Activated CD4-positive, alpha-beta T cell treated with anti-CD3 and anti-CD28 coated beads, Interleukin-2, amount 10 ng/mL, durations not matched to agents 24 days and 14 days (primary cell): ENCODE measurements at places on chromosomes 2 and 18. TPM values are rescaled to one million over a fixed set of nuclear protein-coding genes. Genes with fewer than 3 reads are reported as not detected.

Gene GAREM2
- 7.9 and 8.2 TPM in 2 replicates for total RNA-seq

Gene CCDC148
- not detected in 2 replicates for total RNA-seq

Gene IL1RL1
- total RNA-seq = 0.54 and 0.84 TPM in 2 replicates

Gene KLHL14
- total RNA-seq = not detected in 2 replicates

Gene AGXT
- total RNA-seq = not detected in 2 replicates

Gene SFT2D3
- total RNA-seq = 5.9 and 6.3 TPM in 2 replicates

Gene SIX2
- not detected in 2 replicates for total RNA-seq

Gene IL36RN
- not detected in 2 replicates for total RNA-seq

Gene FASTKD2
- total RNA-seq = 39.1 and 39.2 TPM in 2 replicates

Gene SPOPL
- 19.6 and 20.7 TPM in 2 replicates for total RNA-seq

Gene METTL4
- 17.7 and 18.4 TPM in 2 replicates for total RNA-seq

Gene FMNL2
- 13.5 and 14.9 TPM in 2 replicates for total RNA-seq

Gene VWA3B
- total RNA-seq = not detected in 2 replicates

Gene NCKAP5
- total RNA-seq = not detected in 2 replicates

Gene THSD7B
- total RNA-seq = not detected in 2 replicates

Gene ATP8B1
- 0.24 TPM in 1 of 2 replicates, not detected in the other for total RNA-seq

Gene OTOS
- not detected in 2 replicates for total RNA-seq

GRCh38 chr2:216408426-216409290, 3.6 kb upstream of the SMARCAL1 start:
- no peak overlapping the region for H3K4me3 ChIP-seq
- no peak for DNase-seq
- no peak overlapping the region for H3K27ac ChIP-seq
- peaks cover 15% of the 10 kb centered on the region for H3K4me1 ChIP-seq
- no peaks in the 10 kb centered on the region for H3K36me3 ChIP-seq
- peaks cover 19% of the 10 kb centered on the region for H3K27me3 ChIP-seq

GRCh38 chr18:56322406-56322805, 316.0 kb downstream of the TXNL1 start:
- DNase-seq = no peak
- no peak overlapping the region for H3K27ac ChIP-seq
- no peak overlapping the region for H3K4me3 ChIP-seq
- H3K36me3 ChIP-seq = no peaks in the 10 kb centered on the region

DNA sequence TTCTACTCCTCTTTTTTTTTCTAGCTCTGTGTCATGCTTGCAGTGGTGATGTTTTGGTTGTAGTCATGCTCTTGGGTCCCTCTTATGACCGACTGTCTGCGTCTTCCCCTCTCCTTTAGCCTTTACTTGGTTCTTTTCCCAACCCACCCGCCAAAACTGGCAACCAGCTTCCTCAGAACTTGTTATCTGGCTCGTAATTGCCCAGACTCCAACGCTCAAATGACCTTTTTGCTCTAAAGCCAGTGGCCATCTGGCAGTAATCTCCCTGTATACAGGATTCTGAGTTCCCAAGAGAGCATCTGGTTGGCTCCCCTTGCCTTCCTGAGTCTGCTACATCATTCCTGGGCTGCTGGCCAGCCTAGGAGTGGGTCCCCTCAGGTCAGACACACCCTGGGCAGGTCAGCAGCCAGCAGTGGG, 147.2 kb downstream of the MGAT5 start:
- no peaks in the 10 kb centered on the region for H3K27me3 ChIP-seq
- no peaks in the 10 kb centered on the region for H3K4me1 ChIP-seq
- no peak overlapping the region for H3K27ac ChIP-seq
- no peak overlapping the region for H3K4me3 ChIP-seq
- DNase-seq = no peak

- H3K27ac ChIP-seq = no peak overlapping the region
- DNase-seq = no peak
- no peaks in the 10 kb centered on the region for H3K27me3 ChIP-seq
Measured at GRCh38 chr18:38198526-38198925, 632.9 kb upstream of the CELF4 start.

DNA sequence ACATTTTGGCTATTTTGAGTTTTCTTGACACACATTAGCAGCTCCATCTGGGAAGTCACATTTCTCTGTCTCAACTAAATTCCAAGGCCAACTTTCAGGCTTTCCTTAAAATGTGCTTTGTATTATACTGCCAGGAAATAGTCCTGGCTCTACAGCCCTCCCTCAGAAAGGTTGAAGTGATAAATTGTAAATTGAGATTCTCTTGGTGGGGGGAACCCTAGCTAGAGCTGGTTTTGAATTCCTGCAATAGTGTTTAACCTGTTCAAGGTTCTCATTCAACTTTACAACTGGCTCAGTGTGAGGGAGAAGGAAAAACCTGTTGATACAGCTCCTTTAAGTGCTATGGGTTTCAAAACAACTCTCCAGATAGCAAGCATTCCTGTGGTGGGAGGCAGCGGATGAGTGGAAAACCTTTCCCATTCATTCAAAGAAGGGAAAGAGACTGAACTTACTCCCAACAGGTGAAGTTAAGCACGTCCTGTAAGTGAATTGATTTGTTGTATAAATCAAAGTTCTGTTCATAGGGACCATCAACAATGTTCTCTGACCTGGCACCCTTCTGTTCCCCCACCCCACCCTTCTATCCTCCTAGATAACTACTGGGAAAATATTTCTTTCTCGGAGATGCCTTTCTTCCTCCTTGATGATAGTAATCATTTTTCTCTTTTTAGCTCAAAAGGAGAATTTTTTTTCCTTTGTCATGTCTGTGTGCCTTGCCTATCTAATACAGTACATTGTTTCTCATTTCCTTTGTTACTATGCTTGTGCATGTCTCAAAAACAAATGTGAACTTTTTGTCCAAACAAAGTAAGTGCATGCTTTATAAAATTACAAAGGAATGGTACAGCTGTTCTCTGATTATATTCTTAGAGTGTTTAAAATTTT, 44.2 kb upstream of the SLC39A10 start:
- DNase-seq = no peak
- peaks cover 3% of the 10 kb centered on the region for H3K36me3 ChIP-seq
- H3K27me3 ChIP-seq = no peaks in the 10 kb centered on the region
- H3K4me3 ChIP-seq = no peak overlapping the region
- H3K27ac ChIP-seq = no peak overlapping the region

- H3K4me1 ChIP-seq = peaks cover 76% of the 10 kb centered on the region
- H3K27ac ChIP-seq = peak overlapping the region; percentile 94
- H3K27me3 ChIP-seq = peaks cover 2% of the 10 kb centered on the region
- peak overlapping the region; percentile 77 for H3K4me3 ChIP-seq
Measured at GRCh38 chr2:112187805-112188596, 49.8 kb downstream of the FBLN7 start.

DNA sequence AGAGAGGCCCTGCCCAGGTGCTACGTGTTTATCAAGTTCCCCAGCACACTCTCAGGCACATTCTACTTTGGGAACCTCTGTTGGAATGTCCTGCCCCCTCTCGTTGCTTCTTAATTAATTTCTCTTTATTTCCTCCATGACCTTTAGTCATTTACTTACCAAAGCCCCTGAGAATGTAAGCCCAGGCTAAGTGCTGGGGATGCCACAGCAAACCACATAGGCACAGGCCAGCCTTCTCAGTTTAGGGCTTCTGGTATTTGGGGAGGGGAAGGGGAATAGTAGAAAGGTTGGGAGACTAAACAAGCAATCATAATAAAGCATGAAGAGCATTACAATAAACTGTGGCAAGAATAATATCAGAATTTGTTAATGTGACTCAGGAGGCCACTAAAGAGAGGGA, 85.7 kb downstream of the EVA1A start:
- no peak for DNase-seq
- no peak overlapping the region for H3K27ac ChIP-seq
- H3K4me1 ChIP-seq = no peaks in the 10 kb centered on the region

- no peaks in the 10 kb centered on the region for H3K36me3 ChIP-seq
- H3K4me3 ChIP-seq = no peak overlapping the region
- peaks cover 6% of the 10 kb centered on the region for H3K27me3 ChIP-seq
- DNase-seq = no peak
- H3K4me1 ChIP-seq = peaks cover 23% of the 10 kb centered on the region
Measured at GRCh38 chr18:59929621-59930295, 30.0 kb downstream of the PMAIP1 start.

- H3K27me3 ChIP-seq = peaks cover 5% of the 10 kb centered on the region
- H3K4me3 ChIP-seq = no peak overlapping the region
- no peaks in the 10 kb centered on the region for H3K4me1 ChIP-seq
- no peaks in the 10 kb centered on the region for H3K36me3 ChIP-seq
- no peak for DNase-seq
Measured at GRCh38 chr2:222269132-222269531, 29.7 kb downstream of the PAX3 start.

- H3K36me3 ChIP-seq = no peaks in the 10 kb centered on the region
- H3K4me1 ChIP-seq = no peaks in the 10 kb centered on the region
- H3K27me3 ChIP-seq = no peaks in the 10 kb centered on the region
- no peak for DNase-seq
Measured at GRCh38 chr2:145076085-145076484, 556.2 kb upstream of the ZEB2 start.

DNA sequence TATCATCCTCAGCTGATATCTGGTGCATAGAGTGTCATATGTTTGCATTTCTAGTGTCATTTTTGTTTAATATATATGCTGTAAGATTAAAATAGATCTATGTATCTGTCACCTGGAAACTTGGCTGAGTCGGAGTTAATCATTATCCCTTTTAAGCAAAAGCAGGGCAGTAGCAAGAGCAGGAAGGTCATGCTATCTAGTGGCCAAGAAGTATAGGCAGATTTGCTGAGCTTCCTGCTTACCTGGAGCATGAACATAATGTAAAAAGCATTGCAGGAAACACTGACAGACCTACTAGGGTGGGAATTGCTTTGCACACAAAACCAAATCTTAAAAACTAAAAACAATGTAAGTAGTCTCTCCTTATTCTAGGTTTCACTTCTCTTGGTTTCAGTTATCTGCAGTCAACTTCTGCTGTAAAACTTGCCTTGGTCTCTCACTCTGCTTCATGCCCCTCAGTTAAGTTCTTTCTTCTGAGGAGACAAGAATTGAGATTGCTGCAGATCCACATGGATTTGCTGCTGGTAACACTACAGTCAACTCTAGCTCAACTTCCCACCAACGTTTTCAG, 295.3 kb downstream of the CDH7 start:
- H3K4me3 ChIP-seq = no peak overlapping the region
- H3K36me3 ChIP-seq = no peaks in the 10 kb centered on the region
- H3K4me1 ChIP-seq = no peaks in the 10 kb centered on the region

DNA sequence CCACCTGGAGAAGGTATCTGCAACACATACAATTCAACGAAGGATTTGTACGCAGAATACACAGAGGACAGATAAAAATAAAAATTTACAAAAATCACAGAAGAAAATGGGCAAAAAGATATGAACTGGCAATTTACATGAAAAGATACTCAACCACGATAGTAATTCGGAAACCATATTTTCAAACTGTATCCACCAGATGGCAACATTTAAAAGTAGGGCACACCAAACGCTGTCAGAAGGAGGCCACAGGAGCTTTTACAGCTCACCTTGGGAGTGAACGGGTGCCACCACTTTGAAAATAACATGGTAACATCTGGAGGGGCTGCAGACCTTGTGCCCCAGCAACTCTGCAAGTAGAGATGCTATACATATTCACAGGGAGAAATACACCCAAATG, 9.8 kb downstream of the KIF1A start:
- no peaks in the 10 kb centered on the region for H3K4me1 ChIP-seq
- no peak for DNase-seq
- no peaks in the 10 kb centered on the region for H3K36me3 ChIP-seq

GRCh38 chr2:174682578-174683391, 81.5 kb downstream of the CHRNA1 start:
- H3K27ac ChIP-seq = peak overlapping the region; percentile 97
- H3K4me1 ChIP-seq = peaks cover 50% of the 10 kb centered on the region
- H3K36me3 ChIP-seq = peaks cover 14% of the 10 kb centered on the region
- H3K4me3 ChIP-seq = peak overlapping the region; percentile 92
- peak; percentile 89 for DNase-seq

DNA sequence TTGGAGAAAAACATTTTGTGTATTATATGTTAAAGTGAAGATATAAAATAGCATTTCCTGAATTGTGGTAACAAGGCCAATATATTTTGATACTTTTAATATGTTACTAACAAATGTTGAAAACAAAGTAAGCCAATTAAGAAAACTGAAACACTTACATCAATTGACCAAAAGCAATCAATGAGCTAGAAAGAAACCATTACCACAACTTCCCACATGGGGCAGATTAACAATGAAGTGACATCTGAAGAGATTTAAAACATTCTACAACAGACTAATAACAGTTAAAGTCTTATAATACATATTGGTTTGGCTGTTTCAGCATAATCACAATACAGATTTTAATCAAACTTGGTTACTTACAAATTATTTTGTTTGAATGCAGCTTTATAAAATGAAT, 282.4 kb upstream of the NETO1 start:
- no peaks in the 10 kb centered on the region for H3K27me3 ChIP-seq
- H3K4me3 ChIP-seq = no peak overlapping the region
- no peak overlapping the region for H3K27ac ChIP-seq
- no peak for DNase-seq

DNA sequence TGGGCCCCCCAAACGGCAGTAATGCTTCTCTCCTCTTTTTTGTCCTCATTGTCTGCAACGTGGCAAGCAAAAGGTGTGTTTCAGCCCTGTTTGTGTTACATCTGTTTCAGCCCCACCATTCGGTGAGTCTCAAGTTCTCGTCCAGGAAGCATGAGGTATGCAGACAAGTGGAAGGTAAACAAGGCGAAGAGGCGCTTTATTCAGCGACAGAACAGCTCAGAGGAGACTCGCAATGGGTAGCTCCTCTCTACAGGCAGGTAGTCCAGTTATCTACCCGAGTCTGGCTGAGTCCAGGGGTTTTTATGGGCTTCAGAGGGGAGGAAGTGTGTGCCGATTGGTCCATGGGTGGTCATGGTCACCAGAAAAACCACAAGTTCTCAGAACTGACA, 733.4 kb upstream of the CDH7 start:
- H3K27ac ChIP-seq = no peak overlapping the region
- DNase-seq = no peak
- no peaks in the 10 kb centered on the region for H3K4me1 ChIP-seq
- H3K4me3 ChIP-seq = no peak overlapping the region
- H3K27me3 ChIP-seq = no peaks in the 10 kb centered on the region

GRCh38 chr2:20451761-20452499, 5.1 kb downstream of the RHOB start:
- no peak overlapping the region for H3K4me3 ChIP-seq
- no peaks in the 10 kb centered on the region for H3K36me3 ChIP-seq
- no peak overlapping the region for H3K27ac ChIP-seq

DNA sequence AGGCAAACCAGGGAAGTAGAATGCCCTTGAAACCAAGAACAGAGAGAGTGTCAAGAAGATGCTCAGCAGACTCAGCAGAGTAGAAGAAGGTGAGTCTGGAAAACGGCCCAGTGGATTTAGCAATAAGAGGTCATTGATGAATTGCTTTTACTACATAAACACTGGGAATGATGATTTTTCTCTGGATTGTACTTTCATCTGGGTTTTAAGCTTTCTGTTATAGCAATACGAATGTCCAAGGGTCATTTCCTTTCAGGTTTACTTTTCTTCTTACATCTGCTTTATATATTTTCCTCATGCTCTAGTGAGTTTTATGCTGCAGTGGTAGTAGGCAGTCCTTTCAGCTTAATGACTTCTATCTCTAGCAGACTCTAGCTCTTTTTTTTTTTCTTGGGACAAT, 16.9 kb downstream of the EML6 start:
- H3K27ac ChIP-seq = no peak overlapping the region
- H3K4me3 ChIP-seq = no peak overlapping the region
- H3K4me1 ChIP-seq = no peaks in the 10 kb centered on the region

GRCh38 chr2:224927011-224927410, 115.3 kb downstream of the DOCK10 start:
- H3K4me1 ChIP-seq = peaks cover 87% of the 10 kb centered on the region
- peak overlapping the region; percentile 67 for H3K4me3 ChIP-seq
- no peak for DNase-seq
- peak overlapping the region; percentile 100 for H3K27ac ChIP-seq
- H3K27me3 ChIP-seq = no peaks in the 10 kb centered on the region

- no peak for DNase-seq
- no peak overlapping the region for H3K27ac ChIP-seq
- peaks cover 43% of the 10 kb centered on the region for H3K36me3 ChIP-seq
- H3K4me1 ChIP-seq = peaks cover 5% of the 10 kb centered on the region
- no peak overlapping the region for H3K4me3 ChIP-seq
Measured at GRCh38 chr2:238255151-238255551, 15.3 kb upstream of the HES6 start.
